ENCODE measurements at places on chromosomes 6 and 20.

GRCh38 chr6:129619579-129620233 is 90.3 kb downstream of the ARHGAP18 start:
- DNase-seq, result no peak

DNA sequence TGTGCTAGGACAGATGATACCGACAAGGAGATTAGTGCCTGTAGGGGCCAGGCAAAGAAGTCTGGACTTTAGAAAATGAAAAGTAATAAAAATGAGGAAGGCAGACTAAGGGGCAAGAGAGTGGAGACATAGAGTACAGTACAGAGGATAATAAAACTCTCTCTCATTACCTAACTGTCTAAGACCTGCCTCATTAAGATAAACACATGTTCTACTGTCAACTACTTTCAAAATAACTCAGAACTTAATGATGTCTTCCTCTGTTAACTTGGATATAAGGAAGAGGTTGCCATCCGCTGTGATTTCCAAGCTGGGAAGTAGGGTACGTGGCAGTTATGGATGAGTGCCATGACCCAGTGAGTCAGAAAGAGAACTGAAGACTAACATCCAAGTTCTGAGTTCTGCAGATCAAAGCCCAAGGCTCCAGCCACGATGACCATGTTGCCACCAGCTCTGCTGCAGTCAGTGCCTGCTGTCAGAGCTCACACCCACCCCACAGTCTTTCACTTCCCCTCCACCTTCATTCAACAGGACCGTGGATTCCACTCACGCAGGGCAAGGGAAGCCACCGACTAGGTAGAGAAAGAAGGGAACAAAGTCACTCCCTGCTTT is 81.8 kb downstream of the KIF16B start:
- no peak for DNase-seq

GRCh38 chr6:21967056-21967974 is 329.5 kb downstream of the PRL start:
- DNase-seq, result no peak

DNA sequence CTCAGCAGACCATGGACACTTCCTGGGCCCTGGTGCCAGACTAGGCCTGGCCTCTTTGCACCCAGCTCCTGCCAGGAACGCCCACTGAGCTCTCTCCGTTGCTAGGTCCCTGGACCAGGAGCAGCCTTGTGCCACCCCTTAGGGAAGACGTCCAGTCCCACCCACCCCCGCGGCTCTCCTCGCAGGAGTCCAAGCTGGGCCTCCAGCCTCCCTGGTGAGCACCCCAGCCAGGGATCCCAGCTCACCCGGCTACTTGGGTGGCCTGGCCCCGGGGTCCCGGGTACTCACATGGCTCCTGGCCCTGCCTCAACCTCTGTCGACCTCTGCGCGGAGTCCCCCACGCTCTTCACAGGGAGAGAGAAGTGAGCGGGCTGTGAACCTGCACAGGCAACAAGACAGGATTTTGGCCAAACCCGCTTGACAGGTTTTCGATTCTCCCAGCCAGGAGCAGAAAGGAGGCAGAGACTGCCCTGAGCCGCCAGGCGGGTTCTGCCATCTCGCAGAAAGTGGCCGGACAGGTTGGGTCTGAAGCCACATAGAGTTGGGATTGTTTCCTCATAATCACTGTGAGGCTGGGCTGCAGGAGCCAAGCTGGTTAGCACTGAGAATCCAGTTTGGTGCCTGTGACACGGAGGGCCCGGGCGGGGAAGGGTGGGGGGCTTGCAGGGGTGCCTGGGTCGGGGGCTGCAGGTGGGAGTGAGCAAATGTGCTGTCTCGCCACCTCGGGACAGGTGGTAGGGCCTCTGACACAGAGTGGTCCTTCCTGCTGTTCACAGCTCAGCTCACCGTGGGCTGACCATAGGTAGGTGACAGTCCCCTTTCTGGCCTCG is at the start of gene RBBP8NL:
TSS of gene RBBP8NL (minus strand) at position 368 of the 830 bp plus-strand sequence. CDS start 7,892 bp downstream, outside the sequence.
- DNase-seq, result peak; percentile 95

DNA sequence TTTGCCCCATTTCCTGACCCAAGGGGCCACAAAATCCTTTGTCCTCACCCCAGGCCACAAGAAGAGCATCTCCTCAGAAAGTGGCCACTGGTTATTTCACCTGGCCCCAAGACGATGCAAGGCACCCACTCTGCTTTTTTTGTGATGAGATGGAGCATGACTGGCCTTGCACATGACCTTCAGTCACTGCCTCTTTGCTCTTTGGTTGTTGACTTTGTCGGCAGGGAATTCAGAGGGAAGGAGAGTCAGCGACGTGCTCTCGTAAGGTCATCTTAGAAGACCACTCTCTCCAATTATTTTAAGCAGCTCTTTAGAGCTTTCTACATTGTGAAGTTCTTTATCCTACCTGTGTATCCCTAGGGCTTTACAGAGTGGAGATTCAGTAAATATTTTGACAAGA is 306.7 kb downstream of the PLCB1 start:
- DNase-seq, result no peak

DNA sequence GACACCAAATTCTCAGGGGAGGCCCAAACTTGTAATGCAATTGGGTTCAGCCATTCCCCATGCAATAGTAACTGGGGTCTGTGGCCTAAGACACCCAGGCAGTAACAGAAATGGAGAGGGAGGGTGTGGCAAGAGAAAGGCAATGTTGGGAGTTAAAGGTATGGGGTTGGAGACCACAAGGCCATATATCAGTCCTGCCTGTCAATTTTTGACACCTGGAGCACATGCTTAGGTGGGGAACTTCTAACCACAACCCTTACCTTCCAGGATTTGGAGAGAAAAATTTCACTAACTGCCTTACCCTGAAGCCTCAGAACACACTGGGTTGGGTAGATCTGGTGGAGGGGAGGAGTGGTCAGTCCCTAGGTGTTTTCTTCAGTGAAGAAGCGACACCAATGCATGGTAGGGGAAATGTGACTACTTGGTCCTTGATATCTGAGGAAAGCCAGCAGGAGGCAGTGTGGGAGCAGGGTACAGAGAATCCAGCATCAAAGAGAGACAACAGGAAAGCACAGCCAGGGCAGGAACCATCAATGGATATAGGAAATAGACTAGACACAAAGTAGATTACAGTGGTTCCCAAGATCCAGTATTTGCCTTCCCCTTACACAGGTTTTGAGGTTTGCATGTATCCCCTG is 6.8 kb upstream of the USP49 start:
- DNase-seq, result peak; percentile 38

GRCh38 chr20:7989379-7989778 is 30.2 kb downstream of the TMX4 start:
- no peak for DNase-seq

- peak; percentile 8 for DNase-seq
Measured at GRCh38 chr20:4443016-4443415, 278.7 kb upstream of the PRND start.

- DNase-seq, result no peak
Measured at GRCh38 chr20:22890594-22891300, 144.4 kb upstream of the SSTR4 start.

All from ELF-1 (cell line).